Stimulated activated CD8-positive, alpha-beta memory T cell treated with anti-CD3 and anti-CD28 coated beads, Interleukin-2, amount 100 ng/mL, for 48 hours (primary cell): ENCODE measurements at places on chromosomes 2 and 18.

- no peak for DNase-seq
These were observed 18.6 kb downstream of the GLI2 start for GRCh38 chr2:120754067-120754960.

- DNase-seq, result no peak
These were observed 782 bp downstream of the MTA3 start for GRCh38 chr2:42569116-42569711.

DNA sequence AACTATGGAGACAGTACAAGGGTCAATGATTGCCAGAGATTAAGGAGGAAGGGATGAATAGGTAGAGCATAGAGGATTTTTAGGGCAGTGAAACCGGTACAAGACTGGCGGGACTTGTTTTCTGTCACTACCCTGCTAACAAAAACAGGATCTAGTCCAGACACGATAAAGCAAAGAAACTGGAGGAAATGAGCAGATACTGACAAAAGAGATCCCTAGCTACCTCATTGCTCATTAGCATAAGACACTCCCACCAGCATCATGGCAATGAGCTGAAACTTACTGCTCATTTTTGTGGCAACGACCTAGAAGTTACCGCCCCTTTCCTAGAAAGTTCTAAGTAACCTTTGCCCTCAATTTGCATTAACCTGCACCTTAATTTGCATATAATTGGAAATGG, 131.2 kb downstream of the ETAA1 start:
- no peak for DNase-seq

DNA sequence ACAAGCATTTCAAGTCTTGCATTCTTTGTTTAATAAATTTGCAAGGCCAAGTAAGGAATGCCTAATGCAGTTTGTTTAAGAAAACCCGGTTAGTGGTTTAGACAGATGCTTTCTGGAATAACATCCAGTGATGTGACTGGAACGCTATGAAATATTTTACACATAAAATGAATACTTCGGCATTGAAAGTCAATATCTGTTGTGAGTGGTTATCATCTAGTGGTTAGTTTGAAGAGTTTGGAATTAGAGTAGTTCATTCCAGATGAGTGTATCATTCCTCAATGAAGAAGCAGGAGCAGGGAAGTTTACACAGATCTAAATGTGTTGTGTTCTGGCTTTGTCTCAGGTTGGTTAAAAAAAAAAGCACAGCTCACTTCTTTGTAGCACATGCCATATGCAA, 608.0 kb upstream of the PIK3C3 start:
- DNase-seq, result no peak

- DNase-seq, result no peak
These were observed 58.3 kb downstream of the CCDC150 start for GRCh38 chr2:196697825-196698224.

DNA sequence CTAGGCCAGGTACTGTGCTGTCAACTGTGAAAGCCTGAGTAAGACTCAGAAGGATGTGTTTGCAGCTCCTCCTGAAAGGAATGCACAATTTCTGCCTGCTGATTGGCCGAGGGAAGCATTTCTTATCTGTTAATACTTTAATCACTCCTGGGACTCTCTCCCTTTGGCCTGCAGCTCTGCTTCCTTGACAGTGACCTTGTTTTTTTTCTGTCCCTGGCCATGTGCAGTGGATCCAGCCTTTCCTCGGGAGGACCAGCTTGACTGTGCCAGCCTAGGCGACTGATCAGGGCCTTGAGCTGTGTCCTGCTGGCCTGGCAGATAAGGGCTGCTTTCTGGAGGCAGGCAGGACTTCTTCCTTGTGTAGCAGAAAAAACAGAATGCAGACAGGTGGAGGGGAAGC, 10.0 kb downstream of the RNF144A start:
- no peak for DNase-seq

GRCh38 chr2:197011801-197012641, 85.5 kb upstream of the PGAP1 start:
- no peak for DNase-seq

- no peak for DNase-seq
These were observed 252.5 kb upstream of the SIX2 start for GRCh38 chr2:45261746-45262145.

DNA sequence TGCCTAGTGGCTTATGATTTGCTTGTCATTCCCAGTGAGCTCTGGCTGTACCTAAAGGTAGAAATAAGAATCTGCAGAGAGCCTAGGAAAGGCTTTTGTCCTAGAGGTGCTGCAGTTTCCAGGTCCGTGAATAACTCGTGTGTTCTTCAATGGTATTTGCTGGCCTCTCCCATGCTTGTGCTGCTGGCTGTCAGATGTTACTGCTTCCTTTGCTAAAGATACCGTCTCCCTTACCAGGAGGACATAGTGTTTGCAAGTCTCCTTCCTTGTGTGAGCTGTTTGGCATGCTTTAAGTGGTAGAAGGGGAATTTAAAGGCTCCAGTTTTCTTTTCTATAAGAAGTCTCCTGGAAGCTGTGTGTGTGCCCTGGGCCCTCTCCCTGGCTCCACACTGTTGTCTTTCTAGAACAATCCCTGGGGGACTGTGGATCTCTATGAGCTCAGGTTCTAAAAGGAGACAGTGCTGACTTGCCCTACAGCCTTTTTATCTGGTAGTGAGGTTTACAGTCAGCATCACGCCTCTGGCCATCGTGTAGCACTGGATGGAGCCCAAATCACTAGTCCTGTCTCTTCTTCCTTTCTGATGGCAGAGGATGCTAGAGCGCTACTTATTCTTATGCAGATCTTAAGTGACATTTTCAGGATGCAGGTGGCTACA, 65.8 kb downstream of the RNF144A start:
- no peak for DNase-seq

DNA sequence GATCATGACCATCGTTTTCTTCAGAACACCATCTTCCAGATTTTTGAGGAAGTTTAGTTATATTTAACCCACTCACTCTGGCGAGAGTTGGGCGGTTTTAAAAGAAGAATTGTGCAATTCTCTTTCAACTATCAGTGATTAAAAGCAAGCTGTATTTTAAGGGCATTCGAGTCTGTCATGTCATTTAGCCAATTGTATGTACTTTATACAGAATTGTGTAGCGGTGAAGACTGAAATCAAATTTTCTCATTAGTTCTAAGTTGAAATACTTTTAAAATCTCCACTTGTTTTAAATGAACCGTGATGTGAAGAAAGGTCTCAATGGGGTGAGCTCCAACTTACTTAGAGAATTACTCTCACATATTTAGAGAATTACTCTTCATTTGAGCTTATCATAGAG, 214.6 kb upstream of the DTNA start:
- DNase-seq, result no peak

DNA sequence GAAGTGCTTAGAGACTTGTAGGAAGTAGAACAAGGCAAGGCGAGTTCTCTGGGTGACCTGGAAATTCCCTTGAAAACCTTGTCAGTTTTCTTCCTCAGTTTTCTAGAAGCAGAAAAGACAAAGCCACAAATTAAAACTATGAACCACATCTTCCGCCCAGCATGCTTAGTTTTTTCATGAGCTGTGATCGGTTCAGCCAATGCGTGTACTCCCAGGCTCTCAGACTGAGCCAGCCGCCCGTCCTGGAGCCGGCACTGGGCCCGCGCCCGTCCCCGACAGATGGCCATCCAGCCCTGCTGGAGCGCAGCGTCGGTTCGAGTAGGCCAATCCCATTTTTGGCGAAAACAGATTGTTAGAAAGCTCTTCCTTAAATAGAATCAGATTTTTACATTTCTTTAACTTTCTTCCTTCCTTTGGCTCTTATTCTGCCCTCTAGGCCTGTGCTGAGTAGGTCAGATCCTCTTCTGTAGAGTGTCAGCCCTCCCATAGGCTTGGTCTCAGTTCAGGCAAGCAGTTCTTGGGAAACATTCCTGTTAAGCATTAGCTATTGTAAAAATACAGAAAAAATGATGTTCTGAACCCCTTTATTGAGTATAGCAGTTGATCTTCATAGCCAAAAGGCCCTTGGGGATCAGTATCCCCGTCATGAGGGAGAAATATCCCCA, 112.5 kb downstream of the NCK2 start:
- no peak for DNase-seq

- no peak for DNase-seq
These were observed 16.3 kb upstream of the CDKL4 start for GRCh38 chr2:39260087-39260486.
